Gastroesophageal sphincter (tissue), 4 donors: ENCODE measurements at places on chromosomes 2 and 18. TPM values are rescaled to one million over a fixed set of nuclear protein-coding genes. Genes with fewer than 3 reads are reported as not detected.

GRCh38 chr2:33785201-33786106 is 186.4 kb upstream of the FAM98A start:
- no peak for ATAC-seq

GRCh38 chr2:175207741-175208438 is 26.4 kb upstream of the ATP5MC3 start:
- ATAC-seq, result no peak

DNA sequence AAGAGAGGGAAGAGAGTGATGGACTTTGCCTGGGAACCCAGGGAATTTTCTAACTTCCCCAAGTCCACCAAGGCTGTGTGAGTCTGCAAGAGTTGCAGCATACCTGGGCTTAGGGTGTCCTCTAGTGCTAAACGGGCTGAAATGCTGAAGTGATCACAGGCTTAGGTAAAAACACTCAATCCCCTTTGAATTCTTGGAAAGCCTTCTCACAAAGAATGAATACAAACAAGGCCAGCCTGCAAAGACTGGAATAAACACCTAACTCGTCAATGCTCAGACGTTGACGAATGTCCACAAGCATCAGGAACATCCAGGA is 30.0 kb upstream of the BMP10 start:
- ATAC-seq, result no peak

- ATAC-seq, result no peak
These were observed 109.0 kb upstream of the GATA6 start for GRCh38 chr18:22060361-22060760.

DNA sequence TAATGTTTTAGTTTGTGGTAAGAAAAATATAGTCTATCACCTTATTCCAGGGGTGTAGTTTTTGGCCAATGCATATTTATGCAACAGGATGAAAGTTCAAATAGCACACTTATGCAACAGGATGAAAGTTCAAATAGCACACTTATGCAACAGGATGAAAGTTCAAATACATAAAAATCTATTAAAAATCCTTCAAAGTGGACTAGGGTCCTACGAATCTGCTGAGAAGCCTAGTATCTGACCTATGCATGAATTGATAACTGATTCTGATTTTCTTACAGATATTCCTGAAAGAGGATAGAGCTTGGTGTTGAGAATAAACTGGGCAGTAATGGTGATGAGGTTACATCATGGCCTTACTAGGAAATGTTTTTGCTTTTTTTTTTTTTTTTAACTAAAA is 2.8 kb downstream of the PECR start:
- ATAC-seq, result no peak

DNA sequence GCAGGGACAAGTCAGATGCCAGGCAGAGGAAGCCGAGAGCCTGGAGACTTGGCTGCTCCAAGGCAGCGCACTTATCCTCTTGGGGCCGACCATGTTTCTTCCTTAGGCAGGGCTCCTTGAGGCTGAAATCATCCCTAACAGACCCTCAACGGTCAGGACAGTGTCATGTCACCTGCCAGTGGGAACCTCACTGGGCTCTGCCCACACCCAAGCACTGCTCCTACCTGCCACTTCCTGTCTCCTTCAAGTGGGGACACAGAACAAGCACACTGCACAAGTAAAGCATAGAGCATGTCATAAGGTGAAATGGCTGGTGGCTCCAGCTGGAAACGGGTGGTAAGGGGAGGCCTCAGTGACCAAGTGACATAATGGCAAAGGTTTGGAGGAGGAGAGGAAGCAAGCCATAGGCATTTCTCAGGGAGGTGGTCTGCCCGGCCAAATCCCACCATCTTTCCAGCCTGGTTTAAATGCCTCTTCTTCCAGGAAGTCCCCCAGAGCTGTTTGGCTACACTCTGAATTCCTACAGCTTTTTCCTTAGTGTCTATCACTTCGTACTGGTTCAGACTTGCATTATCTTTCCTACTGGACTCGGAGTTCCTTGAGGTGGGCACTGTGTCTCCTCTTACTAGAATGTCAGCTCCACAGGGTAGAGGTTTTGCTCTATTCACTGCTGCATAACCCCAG is 7.3 kb upstream of the ATOH8 start:
- ATAC-seq, result no peak

- peak; percentile 61 for ATAC-seq
These were observed 7.7 kb upstream of the SP100 start for GRCh38 chr2:230408244-230408842.

DNA sequence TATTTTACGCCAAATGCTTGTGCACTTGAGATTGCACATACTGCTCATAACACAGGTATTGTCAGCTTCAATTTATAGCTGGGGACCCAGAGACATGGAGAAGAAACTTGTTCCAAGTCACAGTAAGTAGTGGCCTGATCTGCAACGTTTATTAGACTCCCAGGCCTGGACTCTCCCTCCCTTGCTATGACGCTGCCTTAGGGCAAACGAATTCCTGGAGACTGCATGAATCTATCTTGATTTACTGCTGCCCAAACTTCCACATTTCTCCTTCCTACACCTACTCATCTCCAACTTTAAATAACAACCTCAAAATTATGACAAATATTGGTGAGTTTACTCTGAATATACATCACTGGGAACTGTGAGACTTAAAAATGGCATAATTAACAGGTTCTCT is 145.1 kb upstream of the CCDC195 start:
- no peak for ATAC-seq

GRCh38 chr2:25276569-25277465 is 64.9 kb downstream of the DNMT3A start:
- ATAC-seq, result peak; percentile 64

DNA sequence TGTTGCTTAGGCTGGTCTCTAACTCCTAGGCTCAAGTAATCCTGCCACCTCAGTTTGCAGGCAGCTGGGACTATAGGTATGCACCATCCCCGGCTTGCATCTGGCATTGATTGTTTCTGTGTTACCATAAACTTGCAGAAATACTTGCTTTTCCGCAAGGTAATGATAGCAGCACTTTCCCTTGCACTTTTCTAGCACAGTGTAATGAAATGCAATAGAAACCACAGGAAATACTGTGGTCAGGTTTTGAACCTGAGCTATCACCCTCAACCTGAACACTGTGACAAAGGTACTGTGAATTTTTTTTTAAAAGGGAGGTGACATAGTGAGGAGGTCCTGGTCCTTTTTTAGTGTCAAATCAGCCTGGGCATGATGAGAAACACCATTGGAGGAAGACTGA is 38.3 kb downstream of the DHRS9 start:
- ATAC-seq, result no peak

- no peak for ATAC-seq
These were observed 215.8 kb downstream of the KCNS3 start for GRCh38 chr2:18094277-18094676.

The COLEC12 gene
- total RNA-seq, result 34.1 TPM

The EHD3 gene
- 5.8 TPM for total RNA-seq

The ANKRD30B gene
- total RNA-seq, result not detected

The REG3A gene
- total RNA-seq, result not detected

The CAMKMT gene
- total RNA-seq, result 4.2 TPM

The PLGLB1 gene
- 1.0 TPM for total RNA-seq
